DMS79 (cell line): ENCODE measurements at places on chromosomes 3 and 15.

- DNase-seq, result no peak
Measured at GRCh38 chr15:48925714-48926223, 38.0 kb downstream of the SHC4 start.

DNA sequence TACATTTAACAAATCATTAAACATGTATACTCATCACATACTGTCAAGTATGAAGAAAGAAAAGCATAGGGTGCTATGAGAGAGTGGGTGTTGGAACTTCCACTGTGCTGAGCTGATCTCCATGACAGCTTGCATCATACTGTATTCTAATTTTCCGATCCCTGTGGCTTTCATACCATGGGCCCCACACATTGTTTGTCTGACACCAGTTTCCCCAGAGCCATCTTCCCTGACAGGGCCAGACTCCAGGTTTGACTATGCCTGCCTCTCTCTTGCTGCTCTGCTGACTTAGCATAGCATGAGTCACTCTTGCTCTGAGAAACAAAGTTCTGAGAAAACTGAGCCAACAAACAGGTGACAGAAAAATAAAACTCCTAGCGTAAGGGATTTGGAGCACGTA lies 37.0 kb upstream of the CASR start:
- DNase-seq, result no peak

- DNase-seq, result no peak
Measured at GRCh38 chr3:159761848-159762635, 226.6 kb upstream of the IL12A start.

DNA sequence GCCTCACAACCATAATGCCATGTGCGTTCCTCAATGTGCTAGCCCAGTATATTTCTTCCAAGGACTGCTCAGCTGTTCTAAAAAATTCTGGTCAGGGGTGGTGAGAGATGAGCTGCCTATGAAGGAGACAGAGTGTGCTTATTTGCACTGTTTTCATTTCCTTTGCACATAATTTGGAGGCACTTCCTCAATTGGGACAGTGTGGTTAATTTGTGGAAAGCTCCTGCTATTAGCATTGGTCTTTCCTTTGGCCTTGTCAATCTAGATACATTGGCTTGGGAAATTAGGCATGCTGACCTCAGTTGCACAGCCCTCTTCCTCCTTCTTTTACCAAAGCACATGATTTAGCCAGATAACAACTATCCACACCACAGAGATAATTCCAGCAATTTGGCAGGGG lies 9.4 kb downstream of the FAM81A start:
- no peak for DNase-seq

GRCh38 chr15:41983221-41983620 lies 10.9 kb upstream of the EHD4 start:
- no peak for DNase-seq

DNA sequence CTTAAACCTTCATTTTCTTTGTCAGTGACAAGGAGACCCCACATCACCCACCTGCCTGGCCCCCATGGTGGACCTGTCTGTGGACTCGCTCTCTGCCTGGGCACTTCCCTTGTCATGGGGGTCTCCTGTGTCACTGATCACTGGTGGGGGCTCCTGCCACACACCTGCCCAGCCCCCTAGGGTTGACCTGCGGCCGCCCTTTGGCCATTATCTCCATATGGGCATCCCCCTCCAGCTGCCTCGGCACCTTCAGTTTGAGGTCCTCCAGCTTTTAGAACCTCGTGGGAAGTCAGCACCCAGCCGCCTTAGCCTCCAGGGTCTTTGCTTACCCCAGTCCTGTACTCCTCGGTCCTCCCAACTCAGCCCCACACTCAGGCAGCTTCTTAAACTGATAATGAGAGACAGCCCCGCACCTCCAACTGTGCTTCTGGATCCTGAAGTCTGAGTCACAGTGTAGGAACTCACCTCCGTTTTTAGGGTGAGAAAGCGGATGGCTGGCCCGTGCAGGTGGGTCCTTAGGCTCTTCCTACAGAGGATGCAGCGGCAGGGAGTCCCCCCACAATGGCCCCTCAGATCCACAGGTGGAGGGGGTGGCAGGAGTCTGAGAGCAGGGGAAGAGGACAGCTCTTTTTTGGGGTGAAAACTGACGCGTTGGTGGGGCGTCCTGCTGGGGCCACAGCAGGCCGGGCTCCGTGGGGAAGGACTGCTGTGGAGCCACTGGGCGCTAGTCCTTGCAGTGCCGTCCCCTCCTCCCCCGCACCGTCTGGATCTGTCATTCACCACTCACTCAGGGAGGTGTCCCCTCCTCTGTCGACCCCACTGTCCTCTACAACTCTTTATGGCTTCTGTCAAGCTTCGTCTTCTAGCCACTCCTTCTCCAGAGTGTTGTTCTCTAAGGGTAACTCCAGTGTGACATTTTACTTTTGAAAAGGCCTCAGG lies 8.7 kb upstream of the PRR23E start:
- DNase-seq, result no peak
